ENCODE measurements at places on chromosomes 2 and 18.

DNA sequence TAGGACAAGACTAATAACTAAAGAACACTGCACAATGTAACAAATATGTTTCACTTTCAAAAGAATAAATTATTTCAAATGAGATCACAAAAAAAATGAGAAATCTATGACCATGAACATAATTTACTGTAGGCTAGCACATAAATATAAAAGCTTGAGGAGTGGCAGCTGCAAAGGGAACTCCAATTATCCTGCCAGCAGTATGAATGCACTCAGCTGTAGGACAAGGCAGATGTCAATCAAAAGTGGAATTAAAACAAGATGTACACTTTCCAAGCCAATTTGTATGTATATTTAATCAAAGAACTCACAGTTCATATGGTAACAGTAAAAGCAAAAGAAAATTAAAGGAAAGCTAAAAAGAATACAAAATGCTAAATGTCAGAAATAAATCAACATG lies 76.6 kb upstream of the NCKAP5 start:
- no peak for DNase-seq

DNA sequence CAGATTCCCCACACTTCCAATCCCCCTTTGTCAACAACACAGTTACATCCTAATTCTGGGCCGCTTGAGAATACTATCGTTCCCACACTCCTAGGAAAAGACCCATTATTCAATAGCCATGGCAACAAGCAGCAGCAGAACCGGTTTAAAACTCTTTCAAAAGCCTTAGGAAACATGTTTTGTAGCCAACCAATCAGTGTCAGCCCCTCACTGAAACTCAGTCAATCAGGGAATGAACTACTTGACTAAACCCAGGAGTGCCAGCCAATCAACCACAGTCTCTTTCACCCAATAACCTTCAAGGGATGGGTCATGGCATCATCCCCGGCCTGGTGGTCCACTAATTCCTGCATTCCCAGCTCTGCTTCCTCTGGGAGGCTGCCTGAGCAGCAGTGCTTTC lies 204.8 kb upstream of the HS6ST1 start:
- no peak for DNase-seq

GRCh38 chr18:2846636-2847316 lies at the start of gene EMILIN2:
EMILIN2 (plus strand) TSS chr18:2847006; CDS start chr18:2847189, 183 bp downstream.
- DNase-seq: no peak

DNA sequence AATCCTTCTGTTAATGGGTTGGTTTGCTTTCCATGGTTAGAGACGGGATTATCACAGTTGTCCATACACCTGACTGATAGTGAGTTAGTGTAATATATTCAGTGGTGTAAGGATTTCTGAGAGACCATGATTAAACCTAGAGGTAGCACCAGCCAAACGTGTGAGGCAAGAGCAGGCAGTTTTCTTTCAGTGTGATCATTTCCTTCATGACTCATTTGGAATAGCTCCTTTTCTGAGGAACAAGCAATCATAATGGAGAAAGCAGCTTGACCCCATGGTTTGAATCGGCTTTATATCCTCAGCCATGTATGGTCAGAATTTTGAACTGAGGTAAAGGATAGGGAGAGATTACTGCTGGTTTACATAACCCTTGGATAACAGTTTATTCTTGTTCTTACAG lies 2.9 kb downstream of the MXD1 start:
- no peak for DNase-seq

- no peak for DNase-seq
Observed at GRCh38 chr2:45781464-45781811, 130.0 kb downstream of the PRKCE start.

DNA sequence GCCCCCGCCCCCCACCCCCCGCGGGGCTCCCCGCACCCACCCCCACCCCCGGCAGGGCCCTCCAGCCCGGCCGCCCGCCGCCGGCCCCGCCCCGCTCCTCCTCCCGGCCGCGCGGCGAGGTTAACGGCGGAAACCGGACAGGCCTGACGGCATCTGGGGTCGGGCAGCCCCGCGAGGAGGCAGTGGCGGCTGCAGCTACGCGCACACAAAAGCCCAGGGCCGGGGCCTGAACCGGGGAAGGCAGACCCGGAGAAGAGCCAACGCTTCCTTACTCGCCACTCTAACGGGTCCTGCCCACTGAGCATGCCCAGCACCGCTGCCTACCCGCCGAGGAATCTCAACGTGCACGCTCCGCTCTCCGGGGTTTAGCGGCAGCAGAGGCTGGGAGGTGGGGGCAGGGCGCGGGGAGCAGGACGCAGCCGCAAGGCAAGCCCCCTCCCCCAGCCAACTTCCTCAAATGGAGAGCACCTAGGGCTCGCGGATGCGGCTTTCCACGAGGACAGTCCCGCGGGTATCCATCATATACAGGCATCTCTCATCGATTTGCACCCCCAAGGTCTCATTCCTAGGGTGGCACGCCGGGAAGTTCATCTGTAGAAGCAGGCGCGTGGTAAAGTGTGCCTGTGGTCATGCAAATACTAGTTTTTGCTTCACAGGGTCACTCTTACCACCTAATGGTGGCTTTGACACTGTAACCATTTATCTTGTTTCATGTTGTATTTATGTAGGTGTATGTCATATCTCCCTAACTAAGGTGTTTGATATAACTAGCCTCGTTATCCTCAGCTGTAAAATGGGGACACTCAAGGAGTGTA lies at the start of gene MEMO1:
Gene MEMO1 (minus strand): TSS at position 339 of the 815 bp plus-strand sequence. CDS start 761 bp downstream, outside the sequence.
- DNase-seq: peak; percentile 84

- DNase-seq: no peak
Observed at GRCh38 chr2:9335322-9335832, 88.0 kb downstream of the ITGB1BP1 start.

GRCh38 chr18:55413474-55413873 lies 174.5 kb downstream of the TCF4 start:
- DNase-seq: no peak

DNA sequence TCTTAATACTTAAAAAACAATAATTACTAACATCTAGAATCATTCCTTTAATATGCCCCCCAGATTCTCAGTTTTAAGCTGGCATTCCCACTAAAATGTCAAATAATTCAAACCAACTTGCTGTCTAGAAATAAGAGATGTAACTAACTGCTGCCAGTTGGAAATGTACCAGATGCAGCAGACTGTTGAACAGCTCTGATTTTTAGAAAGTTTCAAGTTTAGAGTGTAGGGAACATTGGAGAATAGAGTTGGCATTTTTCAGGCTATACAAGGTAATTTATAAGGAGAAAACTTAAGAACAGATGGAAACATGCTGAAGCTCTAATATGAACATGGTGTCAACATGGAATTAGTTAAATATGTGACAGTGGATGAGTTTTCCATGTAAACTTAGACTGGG lies 101.4 kb downstream of the PTRHD1 start:
- no peak for DNase-seq

DNA sequence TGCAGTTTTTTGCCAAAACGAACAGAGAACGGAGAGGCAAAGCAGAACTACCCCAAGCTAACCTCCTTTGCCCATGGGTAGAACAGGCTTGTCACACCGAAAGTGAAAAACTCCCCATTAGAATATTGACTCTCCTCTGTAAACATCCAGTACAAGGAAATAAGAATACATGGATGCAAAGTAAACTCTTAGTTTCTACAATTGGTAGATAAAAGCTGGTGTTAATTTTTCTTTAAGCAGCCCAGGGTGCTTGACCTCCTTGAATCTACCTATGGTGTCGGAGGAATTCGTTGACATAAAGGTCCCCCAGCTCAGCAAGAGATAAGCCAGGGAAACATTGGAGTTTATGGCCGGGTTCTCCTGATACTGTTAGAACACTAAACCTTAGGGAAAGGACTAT lies 48.4 kb upstream of the DSG1 start:
- no peak for DNase-seq

DNA sequence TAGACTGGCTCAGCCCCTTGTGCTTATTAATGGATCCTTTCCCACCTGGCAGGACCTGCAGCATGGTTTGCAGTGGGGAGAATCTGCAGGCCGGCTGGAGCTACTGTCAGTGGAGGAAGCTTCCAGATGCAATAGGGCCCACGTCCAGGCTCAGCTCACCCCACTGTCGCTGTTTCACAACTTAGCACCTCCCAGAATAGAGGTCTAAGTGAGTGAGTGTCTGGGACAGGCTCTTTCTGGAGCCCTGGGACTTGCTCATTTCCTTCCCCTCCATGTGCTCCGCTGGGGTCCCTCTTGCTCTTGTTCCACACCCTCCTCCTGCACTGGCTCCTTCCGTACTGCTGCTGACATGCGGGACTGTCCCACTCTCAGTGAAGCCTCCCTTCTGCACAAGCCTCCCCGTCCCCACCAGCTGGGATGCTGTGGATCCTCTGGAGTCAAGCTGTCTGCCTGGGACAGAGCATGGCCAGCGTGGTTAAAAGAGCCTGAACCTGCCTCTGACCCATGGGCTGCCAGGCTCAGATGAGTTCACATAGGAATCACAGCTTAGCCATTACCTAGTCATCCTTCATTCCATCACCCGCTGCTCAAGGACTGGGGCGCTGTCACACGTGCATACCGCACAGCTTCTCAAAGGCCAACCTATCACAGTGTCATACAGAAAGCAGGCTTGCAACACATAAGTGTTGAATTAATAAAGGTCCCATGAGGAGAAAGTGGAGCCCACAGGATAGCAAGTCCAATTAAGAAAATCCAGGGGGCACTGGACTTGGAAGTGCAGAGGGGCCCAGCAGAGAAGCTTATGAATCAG lies 135.9 kb downstream of the ACKR3 start:
- no peak for DNase-seq

GRCh38 chr2:76089683-76090082 lies 379.0 kb upstream of the GCFC2 start:
- DNase-seq: no peak

GRCh38 chr2:1602278-1603010 lies 141.9 kb downstream of the PXDN start:
- DNase-seq: no peak

- DNase-seq: no peak
Observed at GRCh38 chr2:100895402-100895801, 75.5 kb downstream of the NPAS2 start.

GRCh38 chr2:47072728-47073191 lies 82.3 kb downstream of the STPG4 start:
- DNase-seq: no peak

DNA sequence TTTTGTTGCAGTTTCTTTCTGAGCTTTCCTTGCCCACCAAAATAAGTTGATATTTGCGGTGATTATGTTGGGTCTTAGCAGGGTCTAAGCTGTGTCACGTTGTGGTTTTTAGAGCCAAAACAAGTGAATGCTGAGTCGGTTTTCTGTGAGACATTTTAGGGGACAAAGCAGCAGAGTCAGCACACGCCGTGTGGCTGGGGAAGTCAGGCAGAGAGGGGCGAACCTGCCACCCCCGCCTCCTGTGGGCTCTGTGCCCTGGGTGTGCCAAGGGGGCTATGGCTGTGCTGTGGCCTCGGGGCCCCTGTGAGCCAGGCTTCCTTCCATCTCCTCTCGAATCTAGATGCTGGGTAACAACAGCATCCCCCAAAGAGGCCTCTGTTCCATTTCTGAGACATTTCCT lies 30.8 kb upstream of the TMEM87B start:
- no peak for DNase-seq

GRCh38 chr2:12124790-12125189 lies 378.4 kb downstream of the LPIN1 start:
- no peak for DNase-seq

DNA sequence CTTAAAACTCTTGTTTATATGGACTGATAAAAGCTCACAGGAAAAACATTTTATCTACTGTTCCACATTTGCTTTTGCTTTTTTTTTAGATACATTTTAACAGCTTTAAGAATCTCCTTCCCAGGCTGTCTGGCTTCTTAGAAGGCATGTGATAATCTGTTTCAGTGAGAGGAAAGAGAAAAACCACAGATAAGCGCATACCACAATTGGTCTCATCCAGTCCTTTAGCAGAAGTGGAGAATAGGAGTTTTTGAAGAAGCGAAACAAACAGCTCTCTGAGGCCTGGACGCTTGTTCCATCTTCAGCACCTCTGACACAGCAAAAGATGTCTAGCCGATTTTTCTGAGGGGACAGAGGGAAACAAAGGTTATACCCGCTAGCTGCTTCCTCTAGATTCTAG lies 37.6 kb downstream of the RMC1 start:
- DNase-seq: no peak
